ENCODE measurements at places on chromosomes 7 and 10.

DNA sequence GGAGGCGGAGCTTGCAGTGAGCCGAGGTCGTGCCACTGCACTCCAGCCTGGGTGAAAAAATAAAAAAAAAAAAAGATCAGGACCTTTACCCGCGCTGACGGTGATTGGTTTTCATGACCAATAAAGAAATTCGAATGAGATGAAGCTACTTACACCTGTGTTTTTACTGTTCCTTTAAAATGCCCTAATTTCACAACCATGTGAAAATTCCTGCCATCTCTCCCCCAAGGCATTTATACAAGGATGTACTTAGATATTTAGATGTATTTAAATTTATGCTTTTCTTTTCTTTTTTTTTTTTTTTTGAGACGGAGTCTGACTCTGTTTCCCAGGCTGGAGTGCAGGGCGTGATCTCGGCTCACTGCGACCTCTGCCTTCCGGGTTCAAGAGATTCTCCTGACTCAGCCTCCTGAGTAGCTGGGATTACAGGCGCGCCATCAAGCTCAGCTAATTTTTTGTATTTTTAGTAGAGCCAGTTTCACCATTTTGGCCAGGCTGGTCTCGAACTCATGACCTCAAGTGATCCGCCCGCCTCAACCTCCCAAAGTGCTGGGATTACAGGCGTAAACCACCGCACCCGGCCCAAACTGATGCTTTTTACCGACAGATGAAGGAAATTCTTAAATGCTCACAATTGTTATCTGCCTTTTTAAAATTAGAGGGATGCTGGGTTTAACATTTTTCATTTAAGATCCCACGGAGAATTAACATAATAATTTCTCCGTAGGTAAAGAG lies 3.1 kb upstream of the PHYH start:
- no peak for DNase-seq

- no peak for DNase-seq
Observed at GRCh38 chr7:137298464-137298794, 45.1 kb downstream of the PTN start.

- no peak for DNase-seq
Observed at GRCh38 chr7:87359366-87359765, 13.9 kb downstream of the CROT start.

- DNase-seq = no peak
Observed at GRCh38 chr7:7765422-7765821, 47.0 kb upstream of the RPA3 start.

DNA sequence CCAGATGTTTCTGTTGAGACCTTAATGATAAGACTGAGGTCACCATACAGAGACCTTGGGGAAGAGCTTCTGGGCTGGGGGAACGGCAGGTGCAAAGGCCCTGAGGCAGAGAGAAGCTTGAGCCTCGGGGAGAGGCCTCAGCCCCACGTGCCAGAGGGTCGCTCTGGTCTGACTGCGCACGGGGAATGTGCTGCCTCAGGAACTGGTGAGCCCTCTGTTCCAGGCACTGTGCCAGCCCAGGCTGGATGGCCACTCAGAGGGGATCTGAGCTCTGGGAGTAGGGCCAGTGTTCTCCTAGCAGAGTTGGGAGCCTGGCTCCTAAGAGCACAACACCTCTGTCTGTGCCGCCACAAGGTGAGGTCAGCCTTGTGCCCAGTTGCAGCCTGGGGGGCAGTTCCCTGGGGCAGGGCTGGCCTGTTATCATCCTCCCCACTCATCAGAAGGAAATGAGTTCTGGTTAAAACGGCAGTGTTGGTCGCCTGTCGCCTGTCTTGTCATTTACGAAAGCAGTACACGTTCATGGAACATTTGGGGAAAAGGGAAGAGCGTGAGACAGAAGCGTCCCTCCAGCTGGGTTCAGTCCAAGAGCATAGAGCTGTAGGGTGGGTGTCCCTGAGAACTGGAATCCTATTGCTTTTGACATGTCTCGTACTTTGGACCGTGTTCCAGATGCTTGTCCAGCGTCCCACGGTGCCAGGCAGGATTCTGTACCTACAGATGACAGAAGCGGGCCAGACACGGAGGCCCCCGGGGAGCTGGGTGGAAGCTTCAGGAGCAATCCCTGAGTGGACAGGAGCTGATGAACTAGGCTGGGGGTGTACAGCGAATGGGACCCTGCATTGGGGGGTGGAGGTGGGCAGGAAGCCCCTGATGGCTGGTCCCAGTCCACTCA lies 4.3 kb downstream of the TTYH3 start:
- no peak for DNase-seq

DNA sequence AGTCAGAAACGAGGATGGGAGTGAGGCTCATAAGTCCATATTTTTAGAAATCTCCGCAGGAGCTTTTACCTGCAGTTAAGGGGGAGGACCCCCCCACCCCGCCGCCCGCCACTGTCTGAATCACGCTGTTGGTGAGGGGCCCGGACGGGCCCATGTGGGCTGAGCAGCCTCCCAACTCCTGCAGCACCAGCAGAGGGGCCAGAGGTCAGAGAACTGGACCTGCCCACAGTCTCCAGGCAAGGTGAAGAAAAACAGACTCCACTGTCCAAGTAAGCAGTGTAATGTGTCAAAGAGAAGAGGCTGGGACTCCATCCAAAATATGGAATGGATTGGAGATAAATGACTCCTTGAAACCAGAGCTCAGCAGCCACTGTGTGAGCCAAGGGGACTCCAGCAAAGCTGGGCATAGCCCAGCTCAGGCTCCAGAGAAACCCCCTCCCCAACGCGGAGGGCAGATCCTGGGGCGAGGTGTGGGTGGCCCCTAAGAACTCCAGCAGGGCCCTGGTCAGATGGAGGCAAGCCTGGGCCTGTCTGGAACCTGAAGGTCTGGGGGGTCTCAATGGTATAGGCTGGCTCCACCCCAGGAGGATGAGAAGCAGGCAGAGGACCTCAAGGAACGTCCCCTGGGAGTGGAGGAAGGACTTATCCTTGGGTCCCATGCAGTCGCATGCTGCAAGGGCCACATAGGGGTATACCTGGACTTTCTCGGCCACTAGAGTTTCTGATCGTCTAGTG lies 128.5 kb upstream of the TNS3 start:
- no peak for DNase-seq

GRCh38 chr10:33612116-33612515 lies 277.6 kb upstream of the NRP1 start:
- DNase-seq = no peak
